ENCODE measurements at places on chromosomes 5 and 9.

- DNase-seq = no peak
Observed at GRCh38 chr5:27734838-27735237, 696.5 kb upstream of the CDH9 start.

DNA sequence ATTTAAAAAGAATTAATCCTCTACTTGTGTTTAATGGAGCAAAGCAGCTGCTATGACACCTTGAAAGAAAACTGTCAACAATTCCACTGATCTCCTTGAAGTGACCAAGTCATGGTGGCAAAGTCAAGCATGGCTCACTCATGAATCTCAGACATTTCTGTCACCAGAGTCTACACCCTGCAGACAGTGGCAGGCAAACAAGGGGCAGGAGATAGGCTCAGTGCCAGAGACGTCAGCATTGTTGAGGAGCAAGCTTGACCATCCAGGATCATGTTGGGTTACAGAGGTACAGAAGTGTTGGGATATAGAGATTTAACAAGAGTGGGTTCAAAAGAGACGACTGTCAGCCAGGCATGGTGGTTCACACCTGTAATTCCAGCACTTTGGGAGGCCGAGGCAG is 16.1 kb upstream of the VPS13A start:
- peak; percentile 13 for DNase-seq

GRCh38 chr5:139670369-139671095 is 22.4 kb downstream of the CXXC5 start:
- DNase-seq = no peak

DNA sequence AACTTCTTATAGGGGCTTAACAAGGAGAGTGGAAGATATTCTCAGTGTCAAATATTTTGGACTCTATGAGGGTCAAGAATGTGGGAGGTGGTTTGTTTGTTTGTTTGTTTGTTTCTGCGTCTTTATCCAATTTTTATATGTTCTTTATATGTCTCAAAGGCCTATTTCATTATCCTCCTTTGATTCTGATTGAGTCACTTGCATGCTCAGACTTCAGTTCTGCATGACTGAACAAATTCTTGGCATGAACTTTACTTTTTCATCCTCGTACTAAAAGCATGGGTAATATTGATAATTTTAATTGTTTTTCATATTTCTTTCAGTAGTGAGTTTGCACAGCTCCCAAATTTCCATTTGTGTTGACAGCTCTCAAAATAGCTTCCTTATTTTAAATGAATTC is 19.2 kb upstream of the ERBIN start:
- DNase-seq = peak; percentile 77
